ENCODE measurements at places on chromosomes 11 and 22.

DNA sequence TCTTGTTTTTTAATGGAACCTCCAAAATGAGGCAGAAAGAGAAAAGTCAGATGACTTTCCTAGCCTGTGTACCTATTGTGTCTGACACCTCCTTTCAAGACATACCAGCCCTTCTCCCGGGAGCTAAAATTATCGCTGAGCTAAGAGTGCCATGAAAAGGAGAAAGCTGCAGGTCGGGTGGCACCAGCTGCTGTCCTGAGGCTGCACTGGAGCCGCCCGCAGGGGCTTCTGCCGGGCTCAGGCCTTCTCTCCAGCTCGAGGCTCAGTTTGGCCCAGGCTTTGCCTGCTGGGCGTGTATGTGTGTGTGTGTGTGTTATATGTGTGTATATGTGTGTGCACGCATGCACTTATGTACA, 27.7 kb upstream of the RAB1B start:
- no peak for DNase-seq

GRCh38 chr11:43788421-43788820, 92.2 kb upstream of the ALKBH3 start:
- no peak for DNase-seq

GRCh38 chr11:73670808-73671207, 24.4 kb downstream of the PLEKHB1 start:
- no peak for DNase-seq

GRCh38 chr22:29224121-29224858, 18.6 kb downstream of the EMID1 start:
- peak; percentile 42 for DNase-seq

GRCh38 chr22:38233427-38233826, 31.6 kb downstream of the MAFF start:
- no peak for DNase-seq

DNA sequence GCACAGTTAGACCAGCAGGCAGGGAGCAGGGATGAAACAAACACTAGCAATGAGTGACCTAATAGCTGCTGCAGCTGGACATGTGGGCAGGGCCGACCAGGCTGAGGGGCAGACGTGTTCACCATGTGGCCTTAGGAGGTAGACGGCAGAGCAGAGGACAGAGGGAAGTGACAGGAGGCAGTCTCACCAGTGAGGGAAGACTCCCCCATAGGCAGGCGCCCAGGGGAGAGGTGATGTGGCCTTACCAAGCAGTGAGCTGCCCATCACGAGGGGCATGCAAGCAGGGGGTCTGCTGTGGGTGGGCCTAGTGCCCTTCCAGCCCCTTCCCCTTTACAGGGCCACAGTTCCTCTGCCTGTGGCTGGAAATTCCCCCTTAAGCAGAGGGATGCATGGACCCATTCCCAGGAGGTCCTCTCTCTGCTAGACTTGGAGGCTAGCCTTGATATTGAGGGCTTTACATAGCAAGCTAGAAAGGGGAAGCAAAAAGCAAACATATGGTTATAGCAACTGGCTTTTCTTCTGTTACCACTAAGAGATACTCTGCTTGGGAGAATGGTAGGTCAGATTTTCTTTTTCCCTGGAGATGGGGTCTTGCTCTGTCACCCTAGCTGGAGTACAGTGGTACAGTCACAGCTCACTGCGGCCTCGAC, 67.6 kb downstream of the MPPED1 start:
- no peak for DNase-seq

DNA sequence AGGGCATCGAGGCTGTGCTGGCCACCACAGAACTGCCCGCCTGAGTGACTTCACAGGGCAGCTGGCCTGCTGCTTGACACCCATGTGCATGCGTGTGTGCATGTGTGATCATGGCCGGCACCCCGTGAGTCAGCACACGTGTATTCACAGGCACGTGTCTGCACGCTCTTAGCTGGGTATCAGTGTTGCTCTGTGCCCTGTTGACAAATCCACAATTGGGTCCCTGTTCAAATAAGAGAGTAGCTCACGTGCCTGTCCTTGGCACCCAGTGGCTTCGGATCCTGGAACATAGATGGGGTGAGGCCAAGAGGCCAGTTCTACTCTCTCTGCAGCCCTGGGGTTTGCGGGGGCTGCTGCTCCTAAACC, 14.0 kb downstream of the B3GAT1 start:
- no peak for DNase-seq

GRCh38 chr22:28962042-28962554, 78.7 kb downstream of the ZNRF3 start:
- DNase-seq = no peak

DNA sequence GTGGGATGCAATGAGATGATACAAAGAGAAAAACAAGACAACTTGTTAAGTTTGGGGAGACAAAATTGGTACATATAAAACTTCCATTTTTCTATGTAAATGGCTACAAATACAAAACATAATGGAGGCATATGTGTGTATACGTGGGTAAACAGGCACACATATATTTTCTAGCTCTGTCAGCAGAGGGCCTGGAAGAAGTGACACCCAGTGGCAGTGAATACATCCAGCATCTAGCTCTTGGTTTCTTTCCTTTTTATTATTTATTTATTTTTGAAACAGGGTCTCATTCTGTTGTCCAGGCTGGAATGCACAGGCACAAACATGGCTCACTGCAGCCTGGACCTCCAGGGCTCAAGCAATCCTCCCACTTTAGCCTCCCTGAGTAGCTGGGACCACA, 5.0 kb upstream of the RASL10A start:
- DNase-seq = no peak

GRCh38 chr22:47822422-47822821, 1060.0 kb downstream of the TBC1D22A start:
- no peak for DNase-seq

DNA sequence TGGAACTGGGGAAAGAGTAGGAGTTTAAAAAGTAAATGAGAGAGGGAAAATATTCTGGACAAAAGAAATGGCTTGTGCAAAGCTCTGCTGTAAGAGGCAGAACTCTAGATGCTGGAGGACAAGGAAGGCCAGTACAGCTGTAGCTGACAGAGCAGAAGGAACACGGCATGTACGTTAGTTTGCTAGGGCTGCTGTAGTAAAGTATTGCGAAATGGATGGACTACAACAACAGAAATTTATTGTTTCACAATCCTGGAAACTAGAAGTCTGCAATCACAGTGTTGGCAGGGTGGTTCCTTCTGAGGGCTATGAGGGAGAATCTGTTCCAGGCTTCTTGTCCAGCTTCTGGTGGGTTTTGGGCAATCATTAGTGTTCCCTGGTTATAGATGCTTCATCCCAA, 454.4 kb downstream of the NTM start:
- no peak for DNase-seq

- no peak for DNase-seq
Measured at GRCh38 chr11:64604458-64605243, 13.6 kb downstream of the SLC22A12 start.

DNA sequence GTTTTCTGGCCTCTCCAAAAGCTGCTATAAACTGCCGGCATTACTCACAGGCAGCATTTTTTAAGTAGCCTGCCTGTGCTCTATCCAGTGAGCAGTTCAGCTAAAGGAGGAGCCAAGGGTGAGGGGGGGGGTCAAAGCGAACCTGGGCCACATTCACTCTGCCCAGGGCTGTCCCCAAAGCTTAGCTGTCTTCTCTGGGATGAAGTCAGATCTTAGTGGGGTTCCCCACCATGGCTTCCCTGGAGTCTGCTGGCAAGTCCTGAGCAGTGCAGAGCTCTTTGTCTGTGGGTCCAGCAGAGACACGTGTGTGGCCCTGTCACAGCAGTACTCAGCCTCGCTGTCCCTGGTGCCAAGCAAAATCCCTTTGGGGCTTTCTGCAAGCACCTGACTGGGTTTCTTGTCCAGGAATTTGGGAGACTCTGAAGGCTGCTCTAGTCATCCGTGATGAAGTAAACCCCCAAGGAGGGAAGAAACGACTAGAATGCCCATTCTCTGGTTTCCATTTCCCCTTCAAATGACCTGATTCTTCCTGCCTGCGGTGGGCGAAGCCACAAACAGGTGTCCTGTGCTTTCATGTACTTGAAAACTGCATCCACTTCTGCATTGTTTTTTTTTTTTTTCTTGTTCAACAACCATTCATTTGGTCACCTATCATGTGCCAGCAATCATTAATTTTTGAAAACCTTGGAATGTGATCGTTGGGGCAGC, 2.6 kb downstream of the KCNJ5 start:
- no peak for DNase-seq

GRCh38 chr11:91308069-91308468, 916.5 kb upstream of the FAT3 start:
- DNase-seq = no peak

GRCh38 chr11:93541884-93542810, 1.0 kb downstream of the SMCO4 start:
- peak; percentile 43 for DNase-seq

GRCh38 chr22:37263966-37264887, 18.1 kb upstream of the CYTH4 start:
- DNase-seq = no peak

GRCh38 chr11:110434952-110435779, 5.4 kb downstream of the FDX1 start:
- DNase-seq = no peak

DNA sequence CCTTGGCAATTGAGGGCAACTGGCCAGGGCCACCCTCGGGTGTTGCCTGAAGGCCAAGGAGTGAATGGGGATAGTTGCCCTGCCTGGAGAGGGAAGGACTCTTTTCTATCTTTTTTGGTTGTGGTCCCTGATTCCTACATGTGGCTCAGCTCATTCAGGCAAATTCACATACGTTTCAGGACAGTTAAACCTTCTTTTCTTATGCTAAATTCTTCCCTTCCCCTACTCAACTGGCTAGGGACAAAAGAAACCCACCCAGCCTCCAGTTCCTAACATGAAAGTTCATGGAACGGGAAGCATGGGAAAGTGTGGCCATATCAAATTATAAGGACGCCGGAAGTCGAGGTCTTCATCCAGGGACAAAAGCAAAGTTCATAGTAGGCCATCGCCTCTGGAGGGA, 26.3 kb upstream of the APLNR start:
- no peak for DNase-seq

GRCh38 chr11:16239141-16240105, 116.9 kb downstream of the SOX6 start:
- no peak for DNase-seq

DNA sequence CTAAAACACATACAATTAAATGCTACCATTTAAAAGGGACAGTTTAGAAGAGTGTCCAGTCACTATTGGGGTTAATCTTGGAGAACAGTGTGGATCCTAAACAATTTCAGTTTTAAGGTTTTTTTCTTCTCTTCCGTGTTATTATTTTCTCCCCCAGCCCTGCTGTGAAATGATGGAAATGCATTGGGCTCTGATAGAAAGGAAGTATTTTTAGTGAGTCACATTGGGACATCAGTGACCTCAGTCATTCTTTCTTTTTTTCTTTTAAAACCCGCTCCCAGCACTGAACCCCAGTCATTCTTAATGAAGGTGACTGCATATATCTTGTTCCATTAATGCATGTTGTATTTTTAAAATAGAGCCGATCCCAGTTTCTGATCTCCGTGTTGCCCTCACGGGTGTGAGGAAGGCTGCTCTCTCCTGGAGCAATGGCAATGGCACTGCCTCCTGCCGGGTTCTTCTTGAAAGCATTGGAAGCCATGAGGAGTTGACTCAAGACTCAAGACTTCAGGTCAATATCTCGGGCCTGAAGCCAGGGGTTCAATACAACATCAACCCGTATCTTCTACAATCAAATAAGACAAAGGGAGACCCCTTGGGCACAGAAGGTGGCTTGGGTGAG, 93.2 kb upstream of the OR4B1 start:
- no peak for DNase-seq

DNA sequence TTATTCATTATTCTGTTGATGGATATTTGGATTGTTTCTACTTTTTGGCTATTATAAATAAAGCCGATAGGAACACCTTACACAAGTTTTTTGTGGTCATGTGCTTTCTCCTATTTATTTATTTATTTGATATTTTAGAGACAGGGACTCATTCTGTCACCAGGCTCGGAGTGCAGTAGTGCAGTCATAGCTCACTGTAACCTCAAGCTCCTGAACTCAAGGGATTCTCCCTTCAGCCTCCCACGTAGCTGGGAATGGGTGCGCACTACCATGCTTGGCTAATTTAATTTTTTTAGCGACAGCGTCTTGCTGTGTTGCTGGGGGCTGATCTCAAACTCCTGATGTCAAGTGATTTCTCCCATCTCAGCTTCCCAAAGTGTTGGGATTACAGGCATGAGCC, 135.1 kb downstream of the UVRAG start:
- no peak for DNase-seq

- no peak for DNase-seq
Measured at GRCh38 chr11:76604081-76604625, 66.4 kb downstream of the LRRC32 start.

GRCh38 chr22:46303347-46303965, 6.8 kb downstream of the GTSE1 start:
- peak; percentile 28 for DNase-seq

- DNase-seq = no peak
Measured at GRCh38 chr11:1338201-1339065, 29.0 kb upstream of the TOLLIP start.

DNA sequence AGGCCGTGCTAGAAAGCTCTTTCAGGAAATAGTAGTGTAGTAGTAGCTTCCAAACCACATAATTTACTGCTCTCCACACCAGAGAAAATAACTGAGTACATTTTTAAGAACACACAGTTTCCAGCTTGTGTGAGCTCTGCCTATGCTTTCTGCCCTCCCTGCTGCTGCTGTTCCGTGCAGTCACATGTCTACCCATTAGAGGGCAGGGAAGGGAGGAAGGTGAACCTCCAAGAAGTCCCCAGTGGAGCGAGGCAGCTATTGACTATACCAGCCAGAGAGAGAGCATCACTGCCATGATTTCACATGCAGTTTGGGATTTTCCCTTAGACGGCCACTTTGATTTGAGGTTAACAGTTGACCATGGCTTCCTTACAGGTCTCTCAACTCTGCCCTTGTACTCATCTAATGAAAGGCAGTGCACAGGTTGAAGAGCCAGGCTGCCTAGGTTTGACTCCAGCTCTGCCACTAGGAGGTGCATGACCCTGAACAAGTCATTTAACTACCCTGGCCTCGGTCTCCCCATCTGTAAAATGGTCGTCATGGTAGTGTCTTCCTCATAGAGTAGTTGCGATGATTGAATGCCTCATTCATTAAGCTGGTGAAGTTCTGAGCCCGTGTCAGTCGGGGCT, 19.7 kb upstream of the CTTN start:
- no peak for DNase-seq

DNA sequence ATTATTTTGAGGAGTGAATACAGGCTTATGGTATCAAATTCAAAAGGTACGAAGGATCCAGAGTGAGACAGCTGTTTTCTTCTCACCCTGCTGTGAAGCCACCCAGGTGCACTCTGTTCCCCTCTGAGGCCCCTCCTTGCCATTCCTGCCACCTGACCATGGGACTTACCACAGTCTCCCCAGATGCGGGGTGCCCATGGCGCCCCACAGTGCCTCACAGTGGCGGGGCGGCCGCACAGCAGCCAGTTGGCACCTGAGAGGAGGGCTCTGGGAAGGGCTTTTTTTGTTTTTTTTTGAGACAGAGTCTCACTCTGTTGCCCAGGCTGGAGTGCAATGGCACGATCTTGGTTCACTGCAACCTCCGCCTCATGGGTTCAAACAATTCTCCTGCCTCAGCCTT, 151.7 kb downstream of the CEP164 start:
- DNase-seq = no peak

DNA sequence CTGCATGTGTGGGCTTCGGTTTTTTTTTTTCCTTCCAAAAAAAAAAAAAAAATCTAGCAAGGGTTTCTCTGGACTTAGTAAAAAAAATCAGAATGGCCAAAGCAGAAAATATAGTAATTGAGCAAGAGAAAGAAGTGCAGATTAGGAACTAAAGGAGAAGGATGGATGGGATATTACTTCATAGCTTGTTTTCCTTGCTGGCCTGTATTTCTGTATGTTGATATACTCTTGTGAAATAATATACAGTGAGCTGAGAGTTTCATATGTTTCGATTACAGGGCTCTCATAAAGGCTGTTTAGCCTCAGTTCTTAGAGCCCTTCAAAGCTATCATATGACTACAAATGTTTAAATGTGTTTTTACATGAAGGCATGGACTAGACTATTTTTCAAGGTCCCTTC, 34.3 kb upstream of the NFRKB start:
- no peak for DNase-seq
